ENCODE measurements at places on chromosomes 5 and 9.
A peak's percentile ranks its signal among the peaks of the same experiment; 100 is the strongest.

DNA sequence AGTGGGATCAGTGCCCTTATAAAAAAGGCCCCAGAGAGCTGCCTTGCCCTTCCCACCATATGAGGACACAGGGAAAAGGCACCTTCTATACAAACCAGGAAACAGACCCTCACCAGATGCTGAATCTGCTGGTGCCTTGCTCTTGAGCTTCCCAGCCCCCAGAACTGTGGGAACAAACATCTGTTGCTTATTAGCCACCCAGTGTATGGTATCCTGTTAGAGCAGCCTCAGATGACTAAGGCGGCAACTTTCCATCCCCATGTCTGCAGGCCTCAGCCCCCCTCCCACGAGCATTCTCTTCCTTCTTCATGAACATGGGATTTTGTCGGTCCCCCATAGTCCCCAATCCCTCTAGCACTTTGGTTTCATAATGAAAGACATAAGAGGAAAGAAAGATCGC is 202.5 kb upstream of the GAS1 start:
- DNase-seq, result no peak

DNA sequence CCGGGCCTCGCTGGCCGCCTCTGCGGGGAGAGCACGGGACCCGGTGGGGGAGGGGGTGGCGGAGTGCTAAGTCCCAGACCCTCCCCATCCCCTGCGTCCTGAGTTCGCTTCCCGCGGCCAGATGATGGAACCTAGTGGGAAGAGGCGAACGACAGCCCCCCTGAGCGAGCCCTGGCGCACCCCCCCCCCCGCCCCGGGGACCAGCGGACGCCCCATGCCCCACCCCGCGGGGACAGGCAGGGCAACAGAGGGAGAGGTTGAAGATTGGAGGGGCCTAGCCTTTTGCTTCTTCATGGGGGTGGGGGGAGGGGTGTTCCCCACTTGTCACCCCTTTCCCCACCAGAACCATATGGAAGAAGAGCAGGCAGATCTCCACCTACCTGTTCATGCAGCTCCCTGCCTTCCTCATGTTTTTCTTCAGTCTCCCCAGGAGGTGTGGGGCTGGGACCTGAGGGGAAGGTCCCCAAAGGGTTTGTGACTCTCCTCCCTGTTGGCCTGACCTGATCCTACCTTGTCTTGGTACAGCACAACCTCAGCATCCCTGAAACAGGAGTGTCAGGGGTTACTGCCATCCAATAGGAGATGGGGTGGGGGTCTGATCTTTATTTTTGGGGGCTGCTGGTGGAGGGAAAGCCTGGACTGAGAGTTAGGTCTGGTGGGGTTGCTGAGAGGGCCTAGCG is 485 bp downstream of the FAM53C start:
- no peak for DNase-seq

DNA sequence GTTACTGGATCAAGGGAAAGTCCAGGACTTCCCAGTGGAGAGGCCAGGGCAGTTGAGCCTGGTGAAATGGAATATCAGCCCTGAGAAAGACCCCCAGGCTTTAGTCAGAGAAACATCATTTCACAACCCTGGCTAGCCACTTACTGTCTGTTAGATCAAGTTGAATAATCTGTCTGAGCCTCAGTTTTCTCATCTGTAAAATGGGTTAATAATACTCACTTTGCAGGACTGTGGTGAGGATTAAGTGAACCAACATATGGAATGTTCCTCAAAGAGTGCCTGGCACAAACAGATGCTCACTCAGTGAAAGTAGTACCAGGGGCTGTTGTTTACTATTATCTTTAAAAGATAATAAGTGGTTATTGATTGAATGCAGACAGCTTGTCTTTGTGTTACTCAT is 110.5 kb downstream of the SV2C start:
- no peak for DNase-seq

GRCh38 chr9:73215249-73215648 is 63.6 kb downstream of the ANXA1 start:
- no peak for DNase-seq

GRCh38 chr5:97623441-97623840 is 440.4 kb upstream of the RIOK2 start:
- DNase-seq, result no peak

- no peak for DNase-seq
Observed at GRCh38 chr9:116360016-116360415, 206.4 kb downstream of the PAPPA start.

GRCh38 chr9:134682026-134682425 is 40.4 kb downstream of the COL5A1 start:
- no peak for DNase-seq

DNA sequence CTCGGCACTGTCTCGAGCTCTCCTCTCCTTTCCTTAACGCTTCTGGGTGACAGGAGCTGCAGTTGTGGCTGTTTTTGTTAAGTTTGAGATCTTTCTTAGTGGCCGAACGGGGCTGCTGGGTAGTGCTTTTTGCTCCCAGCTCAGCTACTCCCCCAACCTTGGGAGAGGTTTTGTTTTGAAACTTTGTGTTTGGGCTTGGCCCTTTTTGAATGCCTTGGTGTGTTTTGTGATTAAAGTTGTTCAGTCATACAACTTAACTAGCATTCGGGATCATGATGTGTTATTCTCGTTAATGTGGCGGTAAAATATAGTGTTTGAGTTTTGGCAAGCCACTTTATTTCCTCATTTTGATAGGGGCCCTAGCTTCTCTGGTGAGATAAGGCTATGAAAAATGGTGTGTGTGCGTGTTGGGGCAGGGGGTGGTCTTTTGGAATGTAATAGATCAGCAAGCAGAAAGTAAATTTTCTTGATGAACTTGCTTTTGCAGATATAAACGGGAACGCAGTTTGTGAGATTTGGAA is 1.1 kb downstream of the KDM3B start:
- no peak for DNase-seq

GRCh38 chr9:133514460-133515239 is 10.1 kb downstream of the MYMK start:
- DNase-seq, result no peak

DNA sequence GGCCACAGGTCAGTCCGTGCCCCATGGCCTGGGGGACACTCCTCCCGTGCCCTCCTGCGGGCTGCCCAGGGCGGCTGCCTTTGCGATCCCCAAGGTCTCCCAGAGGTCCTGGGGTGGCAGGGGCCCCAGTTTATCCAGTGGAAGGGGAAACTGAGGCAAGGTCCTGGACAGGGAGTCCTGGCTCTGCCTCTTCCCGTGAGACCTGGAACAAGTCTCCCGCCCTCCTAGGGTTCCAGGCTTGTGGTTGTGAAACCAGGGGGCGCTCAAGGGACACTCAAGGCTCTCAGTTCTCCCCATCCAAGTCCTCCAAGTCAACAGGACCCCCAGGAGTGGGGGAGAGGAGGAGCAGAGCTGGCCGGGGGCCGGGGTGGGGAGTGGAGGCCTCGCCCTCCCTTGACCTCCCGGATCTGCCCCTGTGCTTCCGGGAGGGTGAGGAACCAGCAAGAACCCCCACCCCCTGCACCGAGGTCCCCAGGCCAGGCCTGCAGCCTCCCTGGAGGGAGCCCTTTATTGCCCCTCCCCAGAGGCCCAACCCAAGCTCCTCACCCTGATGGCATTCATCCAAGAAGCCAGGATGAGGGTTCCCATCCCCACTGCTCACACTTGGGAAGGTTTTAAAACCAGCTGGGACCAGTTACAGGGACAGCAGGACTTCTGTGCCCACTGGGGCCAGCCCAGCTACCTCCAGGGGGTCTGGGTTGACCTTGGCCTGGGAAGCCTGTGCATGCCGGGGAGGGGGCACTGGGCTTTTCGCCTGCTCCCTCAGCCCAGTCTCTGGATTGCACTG is 24.7 kb upstream of the TMEM250 start:
- DNase-seq, result no peak

DNA sequence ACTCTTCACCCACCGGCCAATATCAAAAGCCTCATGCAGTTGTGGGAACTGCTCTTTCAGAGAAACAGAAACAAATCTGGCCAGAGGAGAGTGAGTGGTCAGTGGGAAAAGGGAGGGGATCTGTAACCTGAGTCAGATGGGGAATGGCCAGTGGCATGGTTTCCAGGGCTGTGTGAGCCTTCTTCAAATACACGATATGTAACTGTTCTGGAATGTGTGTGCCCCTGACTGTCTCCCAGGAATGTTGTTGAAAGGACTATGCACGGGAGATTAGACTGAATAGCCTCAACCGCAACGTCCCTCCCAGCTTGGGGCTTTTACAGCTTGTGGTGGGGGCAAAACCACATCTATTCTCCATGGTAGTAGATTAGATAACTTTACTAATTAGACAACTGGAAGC is 60.8 kb downstream of the SH3TC2 start:
- DNase-seq, result no peak

DNA sequence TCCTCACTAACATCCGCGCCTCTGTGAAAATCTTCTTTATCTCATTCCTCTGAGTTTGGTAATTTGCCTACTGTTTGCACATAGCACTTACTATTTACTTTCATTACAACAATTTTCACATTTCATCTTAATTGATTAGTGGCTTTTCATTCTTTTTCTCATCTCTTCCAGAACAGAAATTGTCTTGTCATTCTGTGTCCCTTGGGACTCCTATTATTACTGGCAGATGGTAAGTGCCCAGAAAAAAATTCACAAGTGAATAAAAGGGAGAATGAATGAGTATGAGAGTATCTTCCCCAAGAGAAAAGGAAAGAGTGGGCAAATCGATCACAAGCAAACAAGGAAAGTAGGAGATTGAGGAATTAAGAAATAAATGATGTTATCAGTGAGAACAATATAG is 876.1 kb downstream of the TLE4 start:
- no peak for DNase-seq

GRCh38 chr5:72602696-72603685 is 95.8 kb upstream of the ZNF366 start:
- no peak for DNase-seq

DNA sequence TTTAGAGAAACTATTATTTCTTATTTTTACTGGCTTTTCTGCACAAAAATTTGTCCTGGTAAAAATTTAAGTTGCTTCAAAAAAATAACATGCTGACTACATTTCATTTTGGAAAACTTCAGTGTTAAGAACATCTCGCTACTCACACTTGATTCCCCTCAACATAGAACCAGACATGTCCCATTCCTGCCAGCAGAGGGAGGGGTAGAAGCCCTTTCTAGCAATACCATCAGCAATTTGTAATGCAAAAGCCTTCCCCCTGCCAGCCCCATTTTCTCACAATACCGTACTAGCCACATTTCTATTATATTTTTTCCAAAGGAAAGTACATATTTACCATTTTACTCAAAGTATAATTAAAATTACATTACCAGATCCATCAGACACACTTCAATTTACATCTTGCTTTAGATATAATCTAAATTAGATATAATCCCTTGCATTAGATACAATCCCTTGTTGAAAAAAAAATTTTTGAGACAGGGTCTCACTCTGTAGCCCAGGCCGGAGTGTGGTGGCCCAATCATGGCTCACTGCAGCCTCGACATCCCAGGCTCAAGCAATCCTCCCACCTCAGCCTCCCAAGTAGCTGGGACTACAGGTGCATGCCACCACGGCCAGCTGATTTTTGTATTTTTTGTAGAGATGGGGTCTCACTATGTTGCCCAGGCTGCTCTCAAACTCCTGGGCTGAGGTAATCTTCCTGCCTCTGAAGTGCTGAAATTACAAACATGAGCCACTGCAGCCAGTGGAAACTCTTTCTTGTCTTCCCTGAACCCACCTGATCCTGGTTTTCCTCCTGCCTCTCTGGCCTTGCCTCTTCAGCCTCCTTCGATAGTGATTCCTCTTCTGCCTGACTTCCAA is 39.6 kb upstream of the IDNK start:
- peak; percentile 51 for DNase-seq

DNA sequence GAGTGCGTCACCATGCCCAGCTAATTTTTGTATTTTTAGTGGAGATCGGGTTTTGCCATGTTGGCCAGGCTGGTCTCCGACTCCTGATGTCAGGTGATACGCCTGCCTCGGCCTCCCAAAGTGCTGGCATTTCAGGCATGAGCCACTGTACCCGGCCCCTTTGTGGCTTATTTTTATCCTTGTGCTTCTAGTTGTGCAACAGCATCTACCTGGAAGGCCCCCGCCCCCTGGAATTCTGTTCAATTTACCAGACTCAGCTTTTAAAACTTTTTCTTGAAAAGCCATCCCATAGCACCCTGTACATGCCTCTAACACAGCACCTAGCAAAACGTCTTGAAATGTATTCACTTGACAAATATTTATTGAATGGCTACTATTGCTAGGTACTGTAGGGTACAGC is 9.7 kb upstream of the GPBP1 start:
- no peak for DNase-seq

- no peak for DNase-seq
Observed at GRCh38 chr9:758146-758545, 83.4 kb upstream of the DMRT1 start.

GRCh38 chr9:112377684-112378327 is 2.1 kb upstream of the HSDL2 start:
- no peak for DNase-seq

DNA sequence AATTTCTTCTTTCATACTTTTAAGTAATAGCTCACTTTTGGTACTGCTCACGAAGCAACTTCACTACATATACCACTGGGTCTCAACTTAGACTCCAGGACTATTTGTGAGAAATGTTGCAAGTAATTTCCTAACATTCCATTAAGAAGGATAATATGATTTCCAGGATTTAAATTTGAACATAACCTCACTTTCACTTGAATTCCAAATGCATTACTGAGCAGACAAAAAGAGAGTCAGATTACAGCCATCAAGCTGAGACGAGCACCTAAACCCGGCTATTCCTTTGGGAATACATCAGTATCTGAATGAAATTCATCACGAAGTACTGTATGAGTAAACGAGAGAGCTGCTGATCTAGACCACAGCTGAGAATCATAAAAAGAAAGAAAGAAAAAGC is 47.3 kb downstream of the LIFR start:
- no peak for DNase-seq

- DNase-seq, result no peak
Observed at GRCh38 chr5:6026766-6027406, 351.5 kb downstream of the MED10 start.

DNA sequence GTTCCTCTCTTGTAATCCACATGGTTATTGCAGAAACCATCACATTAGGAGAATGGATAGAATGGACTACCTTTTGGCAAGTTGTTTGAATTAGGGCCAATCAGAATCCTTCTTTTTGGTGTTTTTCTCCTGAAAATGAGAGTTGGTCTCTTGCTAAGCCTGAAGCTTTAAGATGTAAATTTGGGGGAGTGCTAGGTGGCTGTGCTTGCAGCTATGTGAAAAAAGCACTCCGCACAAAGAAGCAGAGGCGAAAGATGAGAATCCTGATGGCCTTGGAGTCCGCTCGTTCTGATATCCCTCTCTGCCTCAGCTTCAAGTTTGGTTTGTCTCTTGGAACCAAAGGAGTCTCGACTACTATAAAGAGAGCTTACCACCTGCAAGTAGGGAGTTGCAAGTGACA is 63.6 kb downstream of the INIP start:
- no peak for DNase-seq

- no peak for DNase-seq
Observed at GRCh38 chr9:126457175-126457547, 130.5 kb downstream of the MVB12B start.

DNA sequence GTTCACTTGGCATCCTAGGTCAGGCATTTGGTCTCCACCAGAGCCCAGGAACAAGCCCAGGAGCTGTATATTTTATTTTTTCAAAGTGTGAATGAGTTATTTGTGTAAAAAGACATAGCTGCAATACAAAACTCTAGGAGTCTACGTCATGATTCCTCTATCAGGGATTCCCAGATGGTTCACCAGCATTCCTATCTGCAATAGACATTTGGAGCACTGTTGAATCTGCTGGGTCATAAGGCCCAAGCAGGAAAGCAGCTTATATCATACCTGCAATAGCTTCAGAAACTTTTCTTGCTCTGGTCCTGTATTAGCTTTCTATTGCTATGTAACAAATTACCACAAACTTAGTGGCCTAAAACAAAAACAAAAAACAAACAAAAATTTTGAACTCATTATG is 16.7 kb upstream of the DELE1 start:
- no peak for DNase-seq

GRCh38 chr5:7347377-7347776 is 48.6 kb upstream of the ADCY2 start:
- DNase-seq, result no peak
